IPS-NIHi11 (cell line): ENCODE measurements at places on chromosomes 5 and 9.

DNA sequence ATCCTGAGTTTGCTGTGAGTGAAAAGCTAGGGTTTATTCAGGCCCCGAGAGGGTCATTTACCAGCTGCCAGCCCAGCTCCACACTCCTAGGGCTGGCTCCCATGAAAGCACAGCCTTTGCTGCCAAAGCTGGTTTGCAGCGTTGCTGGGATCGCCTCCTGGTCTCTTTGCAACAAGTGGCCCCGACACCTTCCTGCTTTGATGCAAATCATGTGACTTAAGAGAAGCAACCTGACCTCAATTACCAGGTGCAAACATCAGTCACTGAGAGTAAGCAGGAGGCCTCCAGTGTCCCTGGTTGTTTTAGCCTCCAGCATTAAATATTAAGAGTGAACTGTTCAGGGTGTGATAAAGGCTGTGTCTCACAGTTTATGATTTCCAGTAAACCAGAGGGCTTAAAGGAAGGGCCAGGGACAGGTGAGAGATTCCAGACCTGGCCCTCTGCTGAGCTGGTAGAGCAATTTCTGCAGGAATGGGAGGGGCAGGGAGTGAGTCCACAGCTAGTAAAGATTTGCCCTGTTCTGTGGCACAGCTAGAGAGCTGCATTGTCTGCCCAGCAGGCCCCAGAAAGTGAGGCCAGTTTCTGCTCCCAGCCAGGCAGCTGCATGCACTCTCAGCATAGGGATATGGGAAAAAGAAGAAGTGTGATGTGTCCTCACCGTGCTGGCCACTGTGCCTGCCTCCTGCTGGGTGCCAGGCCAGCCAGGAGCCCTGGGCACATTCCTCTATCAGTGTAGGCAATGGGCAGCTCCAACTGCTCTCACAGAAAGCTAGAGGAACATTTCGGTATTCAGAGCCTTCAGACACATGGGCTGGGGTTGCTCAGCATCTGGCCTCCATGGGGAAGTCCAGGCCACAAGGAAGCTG, 58.0 kb downstream of the SLC22A5 start:
- no peak for DNase-seq

DNA sequence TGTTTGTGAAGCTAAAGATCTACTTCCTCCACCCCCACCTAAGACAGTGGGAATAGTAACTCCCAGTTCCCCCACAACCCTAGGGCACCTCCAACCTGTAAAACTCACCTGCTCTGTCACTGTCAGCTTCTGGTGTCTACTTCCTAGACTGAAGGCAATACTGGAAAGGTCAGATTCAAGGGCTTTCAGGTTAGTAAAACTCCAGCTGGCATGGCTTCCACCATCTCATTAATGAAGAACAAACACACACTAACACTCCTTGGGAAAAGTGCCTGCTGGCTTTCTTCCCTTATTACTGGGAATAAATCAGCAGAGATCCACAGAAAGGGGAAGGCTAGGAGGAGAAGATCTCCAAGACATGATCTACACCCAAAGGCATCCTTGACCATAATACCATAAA, 109.9 kb downstream of the TMEM174 start:
- DNase-seq: no peak

DNA sequence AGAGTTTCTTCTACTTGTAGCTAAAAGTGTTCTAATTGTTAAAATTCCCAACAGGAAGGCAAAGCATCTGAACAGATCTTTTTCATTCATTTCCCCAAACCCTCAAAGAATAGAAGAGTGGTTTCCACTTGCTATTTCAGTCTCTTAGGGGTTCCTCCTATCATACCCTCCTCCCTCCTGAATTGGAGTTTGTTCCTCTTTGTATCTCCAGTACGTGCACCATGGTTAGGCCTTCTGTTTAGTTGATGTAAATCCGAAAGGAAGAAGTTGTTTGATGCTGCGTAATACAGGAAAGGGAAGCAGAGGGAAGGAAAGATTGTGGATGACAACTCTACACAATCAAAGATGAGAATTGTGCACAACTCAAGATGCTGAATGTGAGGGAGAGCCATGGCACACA, 303.6 kb downstream of the PIK3R1 start:
- DNase-seq: no peak

DNA sequence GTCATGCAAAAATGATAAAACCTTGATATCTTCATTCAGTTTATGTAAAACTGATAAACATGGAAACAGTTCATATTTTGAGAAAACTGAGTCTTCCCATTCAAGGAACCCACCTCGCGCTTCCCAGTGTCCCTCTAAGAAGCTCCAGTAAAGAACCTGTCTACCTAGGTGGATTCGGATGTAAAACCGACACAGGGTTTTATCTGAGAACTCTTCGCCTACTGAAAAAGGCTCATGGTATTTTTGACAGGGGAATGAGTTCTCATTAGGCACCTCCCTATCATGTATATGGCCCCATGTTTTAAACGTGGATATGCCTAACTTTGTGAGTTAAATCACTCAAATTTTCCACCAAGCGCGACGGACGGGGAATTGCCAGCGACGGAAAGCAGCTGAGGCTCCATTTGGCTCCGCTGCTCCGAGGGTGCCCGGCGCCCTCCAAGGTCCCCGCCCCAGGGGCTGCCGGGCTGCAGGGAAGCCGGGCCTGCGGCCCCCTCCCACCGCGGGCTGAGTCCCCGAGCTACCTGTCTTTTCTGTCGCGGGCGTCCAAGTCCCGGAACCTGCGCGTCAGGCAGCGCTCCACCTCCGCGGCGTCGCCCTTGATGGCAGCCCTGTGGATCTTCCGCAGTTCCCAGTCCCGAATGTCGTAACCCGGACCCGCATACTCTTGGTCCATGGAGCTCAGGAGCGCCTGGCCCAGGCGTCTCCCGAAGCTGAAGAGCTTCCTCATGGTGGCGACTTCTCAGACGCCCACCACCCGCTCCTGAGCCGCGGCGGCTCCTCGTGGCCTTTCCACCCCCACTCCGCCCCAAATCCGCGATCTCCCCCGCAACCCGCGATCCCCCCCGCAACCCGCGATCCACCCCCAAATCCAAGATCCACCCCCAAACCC, 594 bp downstream of the ANKRD18A start:
- peak; percentile 20 for DNase-seq
